ENCODE measurements at places on chromosomes 3 and 15.

- no peak for DNase-seq
These were observed 124.3 kb upstream of the SPRED1 start for GRCh38 chr15:38128341-38128781.

DNA sequence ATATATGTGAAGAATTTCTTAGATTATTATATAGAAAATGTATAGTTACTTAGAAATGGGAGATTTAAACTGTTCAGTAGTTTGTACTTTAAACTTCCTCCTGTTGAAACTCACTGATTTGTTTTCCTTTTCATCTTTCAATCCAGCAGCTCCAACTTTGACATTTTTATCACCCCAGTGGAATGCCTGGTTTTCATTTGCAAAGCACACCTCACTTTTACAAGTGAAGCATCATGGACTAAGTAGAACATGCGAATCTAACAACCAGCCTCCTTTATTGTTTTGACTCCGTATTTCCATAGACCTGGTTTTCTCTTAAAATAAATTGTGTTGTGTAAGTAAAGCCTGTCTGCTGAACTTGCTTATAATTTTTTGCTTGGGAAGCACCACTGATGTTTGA lies 97.8 kb upstream of the ROBO2 start:
- no peak for DNase-seq

DNA sequence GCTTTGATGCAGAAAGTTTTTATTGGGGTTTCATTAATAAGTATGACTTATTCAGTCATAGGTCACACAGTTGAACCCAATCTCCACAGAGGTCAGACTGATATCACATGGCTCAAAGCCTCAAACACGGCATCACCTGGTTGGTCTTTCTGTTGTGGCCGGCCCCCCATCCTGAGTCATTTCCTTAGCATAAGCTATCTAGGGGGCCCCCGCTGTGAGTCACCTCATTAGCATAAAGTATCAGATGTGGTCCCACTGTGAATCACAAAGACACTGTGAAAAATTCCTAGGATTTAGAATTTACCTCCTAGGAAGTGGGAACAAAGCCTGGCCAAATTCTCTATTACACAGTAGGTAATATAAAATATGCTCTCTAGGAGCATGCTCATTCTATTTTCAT lies 502.2 kb downstream of the PYDC2 start:
- DNase-seq, result no peak

GRCh38 chr3:157404381-157404780 lies 32.3 kb upstream of the PTX3 start:
- DNase-seq, result no peak

GRCh38 chr3:87336761-87337160 lies 60.4 kb upstream of the POU1F1 start:
- no peak for DNase-seq

GRCh38 chr15:101579631-101580163 lies 72.5 kb downstream of the TM2D3 start:
- DNase-seq, result no peak

DNA sequence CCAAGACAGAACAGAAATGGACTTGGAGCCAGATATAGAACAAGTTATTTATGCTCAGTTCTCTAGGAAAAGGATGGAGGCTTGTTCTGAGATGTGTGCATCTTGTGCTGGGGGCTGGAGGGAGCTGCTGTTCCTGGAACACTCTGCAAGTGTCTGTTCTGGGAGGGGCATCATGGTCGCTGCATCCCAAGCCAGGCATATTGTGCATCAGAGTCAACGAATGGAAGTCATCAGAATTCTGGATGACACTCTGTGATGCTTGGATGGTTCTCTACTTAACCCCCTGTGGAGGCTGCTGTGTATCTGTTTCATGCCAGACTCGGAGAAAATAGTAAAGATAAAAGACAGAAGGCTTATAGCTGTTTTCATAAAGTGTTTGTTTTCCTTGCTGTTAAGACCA lies 34.7 kb downstream of the RPL22L1 start:
- DNase-seq, result no peak

DNA sequence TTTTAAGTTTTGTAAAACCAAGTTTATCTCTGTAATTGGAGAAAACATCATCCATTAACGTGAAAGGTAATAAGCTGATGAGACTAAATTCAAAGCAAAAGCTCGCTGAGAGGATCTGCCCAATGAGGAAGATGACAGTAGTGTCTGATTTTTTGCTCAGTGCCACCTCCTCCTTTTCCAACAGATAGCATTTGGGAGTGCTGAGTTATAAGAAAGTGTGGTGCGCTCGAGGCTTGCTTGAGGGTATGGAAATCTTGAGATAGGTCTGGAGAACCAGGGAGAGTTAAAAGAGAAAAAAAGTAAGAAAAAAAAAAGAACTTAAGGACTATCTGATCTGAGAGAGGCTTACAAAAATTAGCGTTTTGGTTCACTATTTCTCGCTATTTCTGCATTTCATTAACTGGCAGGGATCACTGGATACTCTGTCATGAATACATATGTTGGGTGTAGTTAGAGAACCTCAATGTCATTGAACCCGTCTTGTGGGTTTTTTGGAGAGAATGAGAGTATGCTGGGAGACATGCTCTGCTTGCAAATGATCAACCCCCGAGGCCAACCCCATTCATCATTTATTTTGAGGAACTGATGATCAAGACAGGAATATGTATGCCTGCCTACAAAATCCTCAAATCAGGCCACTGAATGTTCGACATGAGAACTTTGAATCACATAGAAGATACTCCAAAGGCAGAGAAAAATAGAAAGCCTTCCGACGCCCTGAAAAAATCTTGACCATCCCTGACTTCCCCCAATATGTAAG lies 973 bp upstream of the USP13 start:
- DNase-seq, result no peak

DNA sequence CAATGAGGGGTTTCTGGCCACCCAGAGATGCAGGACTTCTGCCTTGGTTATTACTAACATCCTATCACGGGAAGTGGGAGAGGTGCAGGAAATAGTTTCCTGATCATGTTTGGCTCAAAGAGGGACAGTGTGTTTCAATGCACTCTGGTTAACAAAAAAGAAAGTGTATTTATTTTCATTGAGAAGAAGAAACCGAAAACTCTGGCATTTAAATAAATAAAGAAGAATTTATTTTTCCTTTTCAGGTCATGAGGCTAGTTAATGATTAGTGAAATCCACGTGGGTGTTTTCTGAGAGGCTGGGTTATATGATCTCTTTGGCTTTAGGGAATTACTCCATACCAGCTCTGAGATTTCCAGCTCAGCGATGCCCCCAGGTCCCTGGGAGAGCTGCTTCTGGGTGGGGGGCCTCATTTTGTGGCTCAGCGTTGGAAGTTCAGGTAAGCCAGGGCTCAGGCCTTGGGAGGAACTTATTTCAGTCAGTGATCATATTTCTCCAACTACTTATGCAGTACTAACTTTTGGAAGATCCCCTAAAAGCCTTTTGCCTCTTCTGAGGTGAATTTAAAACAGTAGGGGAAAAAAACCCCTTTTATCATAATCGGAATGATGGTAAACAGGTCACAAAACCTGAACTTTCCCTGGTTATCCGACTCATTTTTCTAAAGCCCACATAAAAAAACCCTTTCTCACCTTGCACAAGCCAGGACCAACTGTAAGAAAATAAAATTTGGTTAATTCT lies at the start of gene PLA1A:
TSS of gene PLA1A (plus strand) at position 338 of the 741 bp plus-strand sequence. CDS start at position 367, 29 bp downstream.
- DNase-seq, result no peak

DNA sequence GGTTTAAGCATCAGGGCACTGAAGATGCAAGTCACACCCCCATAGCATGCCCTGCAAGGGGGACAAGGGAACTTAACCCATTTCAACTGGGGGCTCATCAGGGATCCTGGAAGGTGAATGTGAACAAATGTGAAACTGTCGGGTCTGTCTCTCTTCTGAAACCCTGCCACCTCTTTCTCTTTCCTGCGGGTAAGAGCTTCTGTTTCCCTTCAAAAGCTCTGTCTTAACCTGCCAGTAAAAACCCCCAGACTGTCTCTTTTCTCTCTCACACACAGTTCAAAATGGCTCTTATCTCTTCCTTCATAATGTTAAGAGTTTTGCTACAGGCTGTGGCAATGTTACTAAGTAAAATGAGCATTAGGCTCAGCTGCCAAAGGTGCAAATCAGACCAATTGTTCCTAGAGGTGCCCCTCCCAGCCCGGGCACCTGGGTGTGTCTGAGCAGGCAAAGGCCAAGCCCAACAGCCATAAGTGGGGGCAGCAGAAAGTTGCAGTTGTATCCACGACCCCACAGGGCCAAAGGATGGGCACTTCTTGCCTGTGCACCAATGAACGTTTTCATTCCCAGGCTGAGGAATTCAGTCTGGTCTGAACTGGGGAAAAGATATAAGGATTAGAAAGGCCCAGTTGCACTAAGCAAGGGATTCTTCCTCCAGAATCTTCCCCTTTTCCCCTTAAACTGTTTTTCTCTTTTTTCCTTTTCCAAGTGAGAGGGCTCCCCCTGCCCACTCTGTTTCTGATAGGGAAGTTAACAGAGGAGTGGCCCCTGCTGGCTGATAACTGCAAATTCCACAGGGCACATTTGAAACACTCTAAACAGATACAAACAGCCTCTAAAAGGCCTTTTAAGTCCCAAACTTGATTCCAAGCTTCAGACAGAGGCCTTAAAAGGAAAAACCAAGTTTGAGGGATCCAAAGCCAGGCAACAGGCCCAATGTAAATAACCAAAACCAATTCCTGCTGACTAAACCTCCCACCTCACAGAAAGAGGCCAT lies 113.8 kb upstream of the EPHA6 start:
- DNase-seq, result no peak

GRCh38 chr15:74412159-74412558 lies 21.6 kb downstream of the SEMA7A start:
- DNase-seq, result no peak

- DNase-seq, result no peak
These were observed 102.3 kb downstream of the ZPLD1 start for GRCh38 chr3:102537123-102537522.

DNA sequence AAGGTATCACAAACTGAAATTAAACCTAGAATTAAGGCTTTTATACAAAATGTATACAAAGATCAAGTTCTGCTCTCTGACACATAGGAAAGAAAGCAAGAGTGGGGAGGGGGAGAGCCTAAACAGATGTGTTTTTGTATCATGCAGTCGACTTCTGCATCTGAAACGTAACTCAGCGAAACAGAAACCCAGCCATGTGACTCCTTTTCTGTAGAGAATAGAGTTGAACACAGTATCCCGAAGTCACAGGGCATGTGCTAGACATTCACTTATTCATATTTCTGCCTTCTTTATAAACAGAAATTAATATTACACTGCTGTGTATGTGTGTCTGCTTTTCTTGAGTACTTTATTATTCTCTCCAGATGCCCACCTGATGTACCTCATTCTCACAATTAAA lies 121.0 kb downstream of the PDZRN3 start:
- DNase-seq, result no peak

DNA sequence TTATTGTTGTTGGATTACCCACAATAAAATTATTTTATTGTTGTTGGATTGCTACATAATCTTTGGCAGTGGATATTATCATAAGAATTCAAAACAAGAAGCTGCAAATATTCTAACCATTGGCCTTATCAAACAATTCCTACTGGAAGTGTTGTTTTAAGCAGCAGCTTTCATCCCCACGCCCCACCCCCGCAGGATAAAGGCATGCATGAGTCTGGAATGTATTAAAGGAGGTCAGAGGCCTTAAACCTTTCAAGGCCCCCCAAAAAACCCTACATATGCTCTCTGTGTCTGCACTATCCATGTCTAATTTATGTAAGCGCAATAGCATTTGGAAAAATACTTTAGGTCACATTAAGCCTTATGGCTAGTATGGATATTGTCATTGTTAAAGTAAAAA lies 23.1 kb downstream of the P3H2 start:
- no peak for DNase-seq

DNA sequence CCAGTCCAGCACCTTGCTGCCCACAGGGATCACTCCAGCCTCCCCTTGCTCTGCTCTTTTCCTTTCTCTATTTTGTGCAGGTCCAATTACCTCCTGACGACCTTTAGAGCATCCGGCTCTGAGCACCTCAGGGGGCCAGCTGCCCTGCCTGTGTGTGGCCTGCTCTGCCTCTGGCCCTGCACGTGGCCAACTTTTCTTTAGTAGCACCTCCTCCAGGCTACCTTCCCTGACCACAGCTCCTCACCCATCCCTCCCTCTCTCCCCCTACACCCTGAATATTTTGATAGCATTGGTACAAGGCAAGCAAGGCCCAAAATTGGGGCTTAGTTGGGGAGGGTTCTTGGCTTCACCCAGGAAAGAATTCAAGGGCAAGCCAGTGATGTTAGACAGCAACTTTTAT lies 66.9 kb upstream of the PRR20G start:
- DNase-seq, result no peak

- no peak for DNase-seq
These were observed 116.4 kb downstream of the IL5RA start for GRCh38 chr3:2993736-2994135.

GRCh38 chr3:124131580-124131979 lies 139.7 kb upstream of the ROPN1 start:
- no peak for DNase-seq

Data from stimulated activated CD8-positive, alpha-beta memory T cell treated with anti-CD3 and anti-CD28 coated beads, Interleukin-12 subunit alpha, Interleukin-12 subunit beta, amount 100 ng/mL, for 1 hour (primary cell).